ENCODE measurements at places on chromosomes 13 and 19.

DNA sequence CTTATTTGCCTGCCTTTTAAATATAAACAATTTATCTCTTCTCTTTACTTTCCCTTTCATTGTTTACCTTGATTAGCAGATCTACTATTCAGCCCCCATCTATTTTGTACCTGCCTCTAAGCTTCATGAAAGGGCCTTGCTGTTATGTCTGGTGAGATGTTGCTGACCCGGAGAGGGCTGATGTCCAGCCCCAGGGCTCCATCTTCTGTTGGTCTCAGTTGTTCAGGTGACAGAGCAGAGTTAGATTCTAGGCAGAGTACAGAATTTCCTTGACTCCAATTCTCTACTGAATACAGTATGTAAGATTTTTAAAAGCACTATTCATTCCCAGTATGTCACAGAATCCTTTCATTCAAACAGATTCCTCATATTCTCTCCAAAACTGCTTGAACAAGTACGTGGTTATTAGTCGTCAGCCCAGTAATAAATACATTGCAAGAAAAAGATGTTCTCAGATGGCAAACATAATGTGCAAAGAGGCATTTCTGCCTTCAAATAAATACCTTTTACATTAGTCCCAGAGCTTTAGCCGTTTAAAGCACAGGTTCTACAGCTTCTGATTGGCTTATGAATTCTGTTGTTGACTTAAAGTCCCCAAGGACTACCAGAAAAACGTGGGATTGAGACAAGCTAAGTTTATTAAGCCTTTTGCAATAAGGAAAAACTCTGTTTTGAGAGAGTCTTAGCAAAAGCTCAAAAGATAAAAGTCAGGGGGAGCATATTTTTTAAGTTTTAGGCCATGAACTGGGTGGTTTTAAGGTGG lies 159.1 kb downstream of the GPC5 start:
- no peak for DNase-seq

DNA sequence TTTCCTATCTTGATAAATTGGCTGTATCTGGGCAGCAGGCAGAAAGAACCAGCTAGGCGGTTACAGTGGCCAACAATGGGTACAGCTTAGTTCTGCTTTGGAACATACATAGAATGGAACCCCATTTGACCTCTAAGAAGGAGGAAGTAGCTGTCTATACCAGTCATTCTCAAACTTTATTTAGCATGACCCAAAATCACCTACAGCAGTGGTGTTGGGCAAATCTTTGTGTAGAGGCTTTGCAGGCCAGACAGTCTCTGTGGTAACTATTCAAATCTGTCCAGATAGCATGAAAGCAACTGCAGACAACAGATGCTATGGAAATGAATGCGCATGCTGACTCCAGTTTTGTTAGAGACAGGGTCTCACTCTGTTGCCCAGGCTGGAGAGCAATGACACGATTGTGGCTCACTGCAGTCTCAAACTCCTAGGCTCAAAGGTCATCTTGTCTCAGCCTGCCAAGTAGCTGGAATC lies 12.0 kb upstream of the KCNC3 start:
- no peak for DNase-seq

GRCh38 chr13:104389691-104390090 lies 1323.5 kb upstream of the SLC10A2 start:
- no peak for DNase-seq

DNA sequence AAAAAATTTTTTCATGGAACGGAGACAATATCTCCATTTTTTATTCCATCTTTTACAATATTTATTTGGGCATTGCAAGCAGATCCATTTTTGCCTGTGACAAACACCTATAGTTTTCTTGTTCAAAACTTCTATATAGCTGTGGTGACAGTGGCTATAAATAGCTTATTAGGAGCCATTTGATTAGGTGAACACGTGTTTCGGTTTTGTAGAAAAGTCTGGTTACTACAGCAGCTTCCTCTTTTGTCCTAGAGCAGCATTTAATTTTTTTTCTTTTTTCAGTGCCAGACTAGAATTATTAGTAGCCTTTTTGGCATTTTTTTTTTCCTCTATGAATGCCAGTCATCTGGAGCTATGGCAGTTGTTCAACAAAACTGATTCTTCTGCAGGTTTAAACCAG lies 123.5 kb downstream of the RXFP2 start:
- DNase-seq = no peak

DNA sequence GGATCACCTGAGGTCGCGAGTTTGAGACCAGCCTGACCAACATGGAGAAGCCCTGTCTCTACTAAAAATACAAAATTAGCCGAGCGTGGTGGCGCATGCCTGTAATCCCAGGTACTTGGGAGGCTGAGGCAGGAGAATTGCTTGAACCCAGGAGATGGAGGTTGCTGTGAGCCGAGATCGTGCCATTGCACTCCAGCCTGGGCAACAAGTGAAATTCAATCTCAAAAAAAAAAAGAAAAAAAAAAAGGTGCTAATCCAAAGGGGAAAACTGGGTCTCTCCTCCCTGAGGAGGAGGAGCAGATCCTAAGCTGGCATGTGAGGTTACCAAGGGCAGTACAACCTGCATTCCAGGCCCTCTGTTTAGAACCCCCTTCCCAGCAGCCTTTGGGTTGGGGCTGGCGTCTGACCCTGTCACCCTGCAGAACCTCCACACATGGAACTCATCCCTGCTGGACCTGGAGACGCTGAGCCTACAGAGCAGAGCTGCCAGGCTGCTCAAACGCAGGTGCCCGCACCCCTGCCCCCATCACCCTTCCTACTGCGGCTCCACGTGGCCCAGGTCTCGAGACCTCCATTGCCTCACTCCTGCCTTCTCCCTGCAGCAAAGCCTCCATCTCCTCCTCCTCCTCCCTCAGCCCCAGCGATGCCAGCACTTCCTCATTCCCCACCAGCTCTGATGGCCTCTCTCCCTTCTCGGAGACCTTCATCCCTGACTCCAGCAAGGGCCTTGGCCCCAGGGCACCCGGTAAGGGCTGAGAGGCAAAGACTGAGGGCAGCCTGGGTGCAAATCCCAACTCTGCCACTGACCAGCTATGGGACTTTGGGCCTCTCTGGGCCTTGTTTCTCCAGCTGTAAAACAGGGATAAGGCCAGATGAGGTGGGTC lies 6.7 kb downstream of the PROSER3 start:
- no peak for DNase-seq

- DNase-seq = no peak
Observed at GRCh38 chr13:109759609-109760008, 26.8 kb downstream of the IRS2 start.

DNA sequence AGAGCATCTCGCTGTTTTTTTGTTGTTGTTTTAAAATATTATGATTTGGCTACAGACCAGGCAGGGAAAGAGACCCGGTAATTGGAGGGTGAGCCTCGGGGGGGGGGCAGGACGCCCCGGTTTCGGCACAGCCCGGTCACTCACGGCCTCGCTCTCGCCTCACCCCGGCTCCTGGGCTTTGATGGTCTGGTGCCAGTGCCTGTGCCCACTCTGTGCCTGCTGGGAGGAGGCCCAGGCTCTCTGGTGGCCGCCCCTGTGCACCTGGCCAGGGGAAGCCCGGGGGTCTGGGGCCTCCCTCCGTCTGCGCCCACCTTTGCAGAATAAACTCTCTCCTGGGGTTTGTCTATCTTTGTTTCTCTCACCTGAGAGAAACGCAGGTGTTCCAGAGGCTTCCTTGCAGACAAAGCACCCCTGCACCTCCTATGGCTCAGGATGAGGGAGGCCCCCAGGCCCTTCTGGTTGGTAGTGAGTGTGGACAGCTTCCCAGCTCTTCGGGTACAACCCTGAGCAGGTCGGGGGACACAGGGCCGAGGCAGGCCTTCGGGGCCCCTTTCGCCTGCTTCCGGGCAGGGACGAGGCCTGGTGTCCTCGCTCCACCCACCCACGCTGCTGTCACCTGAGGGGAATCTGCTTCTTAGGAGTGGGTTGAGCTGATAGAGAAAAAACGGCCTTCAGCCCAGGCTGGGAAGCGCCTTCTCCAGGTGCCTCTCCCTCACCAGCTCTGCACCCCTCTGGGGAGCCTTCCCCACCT lies 183.3 kb downstream of the KDM4B start:
- no peak for DNase-seq

- DNase-seq = no peak
Observed at GRCh38 chr19:10163536-10163935, 31.2 kb downstream of the DNMT1 start.

DNA sequence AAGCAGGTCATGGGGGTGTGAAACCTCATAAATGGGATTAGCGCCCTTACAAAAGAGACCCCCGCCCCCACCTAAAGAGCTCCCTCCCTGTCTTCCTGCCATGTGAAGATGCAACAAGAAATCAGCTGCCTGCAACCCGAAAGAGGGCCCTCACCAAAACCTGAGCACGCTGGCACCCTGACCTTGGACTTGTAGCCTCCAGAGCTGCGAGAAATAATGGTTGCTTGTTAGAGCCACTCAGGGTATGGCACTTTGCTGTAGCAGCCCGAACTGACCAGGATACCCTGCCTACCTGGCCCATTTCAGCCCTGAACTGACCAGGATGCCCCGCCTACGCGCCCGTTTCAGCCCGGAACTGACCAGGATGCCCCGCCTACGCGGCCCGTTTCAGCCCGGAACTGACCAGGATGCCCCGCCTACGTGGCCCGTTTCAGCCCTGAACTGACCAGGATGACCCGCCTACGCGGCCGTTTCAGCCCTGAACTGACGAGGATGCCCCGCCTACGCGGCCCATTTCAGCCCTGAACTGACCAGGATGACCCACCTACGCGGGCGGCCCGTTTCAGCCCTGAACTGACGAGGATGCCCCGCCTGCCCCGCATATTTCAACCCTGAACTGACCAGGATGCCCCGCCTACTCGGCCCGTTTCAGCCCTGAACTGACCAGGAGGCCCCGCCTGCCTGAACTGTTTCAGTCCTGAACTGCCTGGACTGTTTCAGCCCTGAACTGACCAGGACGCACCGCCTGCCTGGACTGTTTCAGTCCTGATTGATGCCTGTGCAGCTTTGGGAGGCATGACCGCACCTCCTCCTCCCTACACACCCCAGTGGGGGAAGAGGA lies 120.0 kb downstream of the UQCRFS1 start:
- no peak for DNase-seq

- peak; percentile 51 for DNase-seq
Observed at GRCh38 chr13:50392977-50393376, 377.7 kb downstream of the KCNRG start.

DNA sequence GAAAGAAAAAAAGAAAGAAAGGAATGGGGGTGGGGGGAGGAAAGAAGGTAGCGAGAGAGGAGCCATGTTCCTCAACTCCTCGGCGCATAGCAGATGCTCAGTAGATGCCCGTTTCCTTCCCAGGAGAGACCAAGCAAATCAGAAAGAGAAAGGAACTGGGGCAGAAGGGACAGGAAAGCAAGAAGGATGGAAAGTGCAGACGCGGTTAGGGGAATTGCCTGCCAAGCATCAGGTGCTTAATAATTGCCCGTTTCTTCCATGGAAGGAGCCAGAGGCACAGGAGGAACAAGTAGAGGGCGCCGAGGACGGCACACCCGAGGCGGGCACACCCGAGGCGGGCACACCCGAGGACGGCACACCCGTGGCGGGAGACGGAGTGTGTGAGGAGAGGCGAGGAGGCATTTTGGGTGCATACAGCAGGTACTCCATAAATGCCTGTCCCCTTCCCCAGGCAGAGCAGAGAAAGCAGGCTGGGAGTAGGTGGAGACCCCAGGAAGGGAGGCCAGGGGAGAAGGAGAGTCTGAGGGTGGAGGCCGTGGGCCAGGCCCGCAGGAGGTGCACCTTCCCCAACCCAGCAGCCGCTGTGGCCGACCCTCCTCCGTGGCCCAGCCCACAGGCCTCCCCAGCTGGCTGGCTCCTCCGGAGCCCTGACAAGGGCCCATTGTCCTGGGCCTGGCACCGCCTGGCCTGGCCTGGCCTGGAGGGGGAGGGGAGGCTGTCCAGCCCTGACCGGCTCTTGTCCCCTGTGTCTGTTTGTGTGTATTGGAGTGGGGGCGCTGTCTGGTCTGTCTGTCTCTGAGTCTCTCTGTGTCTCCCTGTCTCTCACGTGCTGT lies 14.6 kb downstream of the JOSD2 start:
- no peak for DNase-seq

DNA sequence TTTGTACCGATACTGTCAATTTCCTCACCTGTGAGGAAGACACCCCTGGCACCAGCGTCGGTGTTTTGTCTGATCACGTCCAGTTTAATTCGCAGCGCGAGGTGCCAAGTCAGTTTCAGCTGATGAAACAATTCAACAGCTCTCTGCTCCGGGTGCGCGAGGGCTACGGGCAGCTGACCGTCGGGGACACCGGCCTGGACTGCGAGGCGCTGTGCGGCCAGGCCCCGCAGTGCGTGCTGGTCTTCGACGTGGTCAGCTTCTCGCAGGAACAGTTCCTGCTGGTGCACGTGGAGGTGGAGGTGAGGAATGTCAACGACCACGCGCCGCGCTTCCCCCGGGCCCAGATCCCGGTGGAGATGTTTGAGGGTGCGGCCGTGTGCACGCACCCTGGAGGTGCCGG lies 171.5 kb downstream of the OLFM4 start:
- DNase-seq = no peak

GRCh38 chr13:27600711-27601110 lies 19.6 kb downstream of the LNX2 start:
- DNase-seq = no peak

GRCh38 chr13:47258384-47258783 lies 361.5 kb upstream of the HTR2A start:
- DNase-seq = peak; percentile 11

DNA sequence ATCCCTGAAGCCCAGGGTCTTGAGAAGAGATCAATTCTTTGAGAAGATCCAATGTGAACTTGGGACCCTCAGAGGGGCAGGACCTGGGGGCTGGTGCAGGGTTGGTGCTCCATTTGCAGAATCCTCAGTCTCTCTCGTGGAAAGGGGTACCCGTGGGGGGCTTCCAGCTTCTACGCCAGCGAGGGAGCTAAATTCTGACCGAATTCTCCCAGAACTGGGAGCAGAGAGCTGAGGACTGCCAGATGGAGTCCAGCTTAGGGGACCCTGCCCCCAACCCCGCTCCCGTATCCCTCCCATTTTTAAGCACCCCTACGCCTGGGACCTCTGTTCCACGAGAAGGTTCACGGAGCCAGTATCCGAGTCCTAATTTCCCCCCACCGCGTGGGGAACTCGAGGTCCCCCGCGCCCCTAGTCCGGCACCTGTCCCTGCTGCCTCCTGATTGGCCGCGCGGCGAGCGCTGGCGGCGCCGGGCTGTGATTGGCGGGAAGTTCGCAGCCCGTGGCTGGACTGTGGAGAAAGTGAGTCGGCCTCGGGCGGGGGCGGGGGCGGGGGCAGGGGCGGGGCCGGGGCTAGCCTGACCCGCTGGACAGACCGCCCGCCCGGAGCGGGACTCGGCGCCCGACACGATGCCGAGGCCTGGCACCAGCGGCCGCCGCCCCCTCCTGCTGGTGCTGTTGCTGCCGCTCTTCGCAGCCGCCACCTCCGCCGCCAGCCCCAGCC lies 4.4 kb upstream of the LTBP4 start:
- peak; percentile 40 for DNase-seq

GRCh38 chr19:52335768-52336116 lies 301 bp upstream of the ZNF610 start:
- no peak for DNase-seq

- DNase-seq = peak; percentile 33
Observed at GRCh38 chr19:11737964-11738745, 591 bp downstream of the ZNF823 start.

- peak; percentile 69 for DNase-seq
Observed at GRCh38 chr19:5957170-5957569, 20.8 kb downstream of the RANBP3 start.

GRCh38 chr19:31317093-31317492 lies 32.1 kb downstream of the TSHZ3 start:
- DNase-seq = no peak

- no peak for DNase-seq
Observed at GRCh38 chr19:37988758-37989635, 82.0 kb downstream of the SIPA1L3 start.

- DNase-seq = peak; percentile 44
Observed at GRCh38 chr19:45492627-45493470, 4.0 kb downstream of the RTN2 start.

Measured in epithelial cell of esophagus (primary cell).